Camera-type eye (tissue), 1 donor: ENCODE measurements at places on chromosomes 1 and 21. TPM values are rescaled to one million over a fixed set of nuclear protein-coding genes. Genes with fewer than 3 reads are reported as not detected.

The ZSWIM5 gene
- 23.0 TPM for total RNA-seq

The FALEC gene
- total RNA-seq: not detected

The UTS2 gene
- not detected for total RNA-seq

The KCNH1 gene
- 2.4 TPM for total RNA-seq
